ENCODE measurements at places on chromosomes 2 and 18. TPM values are rescaled to one million over a fixed set of nuclear protein-coding genes. Genes with fewer than 3 reads are reported as not detected.
A peak's percentile ranks its signal among the peaks of the same experiment; 100 is the strongest.

FHOD3 gene
- polyA plus RNA-seq, result 40.1 TPM

ANKAR gene
- polyA plus RNA-seq, result 8.4 TPM

CFAP65 gene
- 0.11 TPM for polyA plus RNA-seq

TCF23 gene
- polyA plus RNA-seq, result 0.51 TPM

SLC23A3 gene
- 22.7 TPM for polyA plus RNA-seq

RNF144A gene
- 59.5 TPM for polyA plus RNA-seq

ZAP70 gene
- polyA plus RNA-seq, result 2.5 TPM

PRLH gene
- polyA plus RNA-seq, result not detected

LIMS4 gene
- 0.90 TPM for polyA plus RNA-seq

TCF7L1 gene
- polyA plus RNA-seq, result 49.9 TPM

CROCC2 gene
- polyA plus RNA-seq, result 0.06 TPM

VRK2 gene
- 23.5 TPM for polyA plus RNA-seq

DNA sequence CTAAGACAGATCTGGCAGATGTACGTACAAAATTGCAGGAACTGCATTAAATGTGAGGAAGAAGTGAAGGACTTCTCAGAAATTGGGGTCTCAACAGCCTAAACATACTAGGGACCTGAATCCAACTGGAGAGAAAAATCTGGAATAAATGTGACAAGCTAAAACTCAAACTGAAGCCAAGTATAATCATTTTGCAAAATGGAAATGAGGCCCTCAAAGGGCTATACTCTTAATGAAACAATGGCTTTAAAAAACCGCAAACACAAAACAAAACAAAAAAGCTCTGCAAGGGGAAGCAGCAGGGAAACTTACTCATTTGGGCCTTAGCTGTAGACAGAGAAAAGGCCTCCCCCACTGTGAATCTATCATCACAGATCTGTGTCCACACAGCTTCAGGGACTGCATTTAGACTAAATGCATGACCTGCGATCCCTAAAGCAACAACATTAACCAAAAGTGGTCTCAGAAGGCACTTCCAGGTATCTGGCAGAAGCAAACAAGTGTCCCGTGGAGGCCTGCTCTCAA, 63.2 kb downstream of the CCBE1 start:
- no peak for DNase-seq

- no peak for DNase-seq
These were observed 213.9 kb downstream of the FBXO15 start for GRCh38 chr18:73933685-73934084.

DNA sequence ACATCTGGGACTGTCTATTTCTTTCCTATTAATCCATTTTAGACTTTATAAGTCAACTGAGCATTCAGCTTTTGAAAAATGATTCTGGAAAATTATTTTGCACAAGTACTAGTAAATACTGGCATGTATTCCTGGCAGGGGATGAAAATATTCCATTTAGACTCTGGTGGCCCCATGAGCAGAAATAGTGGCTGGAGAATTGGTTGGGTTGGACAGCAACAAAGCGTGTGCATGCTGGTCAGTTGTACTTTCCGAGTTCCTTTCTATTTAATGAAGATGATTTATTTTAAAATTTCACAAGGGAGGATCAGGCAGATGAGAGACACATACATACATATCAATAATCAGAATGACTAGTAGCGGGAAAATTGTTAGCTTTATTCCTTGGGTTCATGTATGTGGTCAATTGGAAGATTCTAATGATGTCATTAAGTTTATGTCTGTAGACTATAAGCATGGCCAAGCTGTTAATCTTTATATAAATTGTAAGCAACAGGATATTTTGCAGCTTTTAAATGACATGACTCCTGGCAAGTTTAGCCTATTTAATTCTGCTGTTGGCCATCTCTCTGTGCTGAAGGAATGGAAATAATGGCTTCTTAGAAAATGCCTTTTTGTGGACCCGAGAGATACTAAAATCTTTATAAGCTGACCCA, 541.6 kb downstream of the SLC4A3 start:
- DNase-seq, result no peak

- DNase-seq, result no peak
These were observed 23.7 kb downstream of the FAM178B start for GRCh38 chr2:96962567-96963203.

GRCh38 chr2:120796094-120796493, 60.4 kb downstream of the GLI2 start:
- DNase-seq, result no peak

DNA sequence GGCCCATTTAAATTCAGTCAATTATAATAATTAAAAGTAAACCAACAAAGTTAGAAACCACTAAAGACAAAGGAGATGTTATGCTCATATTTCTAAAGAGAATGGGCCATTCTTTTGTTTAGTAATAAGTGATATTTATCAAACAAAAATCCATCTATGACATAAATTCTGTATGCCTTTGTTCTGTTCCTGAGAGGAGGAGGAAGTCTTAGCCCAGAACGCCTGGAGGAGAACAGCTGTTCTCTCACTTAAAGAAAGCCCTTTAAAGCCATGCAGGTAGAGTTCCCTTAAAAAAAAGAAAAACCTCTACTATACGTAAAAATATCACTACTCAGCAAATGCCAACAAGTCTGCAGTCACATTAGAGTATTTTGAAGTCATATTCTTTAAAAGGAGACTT, 15.5 kb downstream of the LAMA1 start:
- no peak for DNase-seq

GRCh38 chr2:66824926-66825325, 390.0 kb downstream of the MEIS1 start:
- DNase-seq, result no peak

- no peak for DNase-seq
These were observed 27.6 kb upstream of the GMCL1 start for GRCh38 chr2:69801745-69802290.

- no peak for DNase-seq
These were observed 205.1 kb downstream of the RND3 start for GRCh38 chr2:150282357-150282756.

GRCh38 chr2:29940706-29941105, 19.3 kb upstream of the ALK start:
- no peak for DNase-seq

GRCh38 chr2:12828980-12829379, 112.2 kb downstream of the TRIB2 start:
- no peak for DNase-seq

DNA sequence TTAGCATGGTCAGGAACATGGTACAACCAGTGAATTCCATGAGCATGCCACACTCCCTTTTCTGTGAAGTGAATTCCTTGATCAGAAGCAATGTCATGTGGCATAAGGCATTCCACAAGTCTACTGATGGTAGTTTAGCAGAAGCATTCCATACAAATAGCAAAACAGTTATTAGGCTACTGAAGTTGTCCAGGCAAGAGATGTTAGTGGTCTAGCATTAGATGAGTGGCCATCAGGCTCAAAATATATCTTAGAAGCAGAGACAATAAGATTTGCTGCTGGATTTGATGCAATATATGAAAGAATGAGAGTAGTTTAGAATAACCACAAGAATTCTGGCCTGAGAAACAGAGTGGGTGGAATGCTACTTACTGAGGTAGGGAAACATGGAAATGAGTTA, 355.3 kb upstream of the NRXN1 start:
- DNase-seq, result no peak

DNA sequence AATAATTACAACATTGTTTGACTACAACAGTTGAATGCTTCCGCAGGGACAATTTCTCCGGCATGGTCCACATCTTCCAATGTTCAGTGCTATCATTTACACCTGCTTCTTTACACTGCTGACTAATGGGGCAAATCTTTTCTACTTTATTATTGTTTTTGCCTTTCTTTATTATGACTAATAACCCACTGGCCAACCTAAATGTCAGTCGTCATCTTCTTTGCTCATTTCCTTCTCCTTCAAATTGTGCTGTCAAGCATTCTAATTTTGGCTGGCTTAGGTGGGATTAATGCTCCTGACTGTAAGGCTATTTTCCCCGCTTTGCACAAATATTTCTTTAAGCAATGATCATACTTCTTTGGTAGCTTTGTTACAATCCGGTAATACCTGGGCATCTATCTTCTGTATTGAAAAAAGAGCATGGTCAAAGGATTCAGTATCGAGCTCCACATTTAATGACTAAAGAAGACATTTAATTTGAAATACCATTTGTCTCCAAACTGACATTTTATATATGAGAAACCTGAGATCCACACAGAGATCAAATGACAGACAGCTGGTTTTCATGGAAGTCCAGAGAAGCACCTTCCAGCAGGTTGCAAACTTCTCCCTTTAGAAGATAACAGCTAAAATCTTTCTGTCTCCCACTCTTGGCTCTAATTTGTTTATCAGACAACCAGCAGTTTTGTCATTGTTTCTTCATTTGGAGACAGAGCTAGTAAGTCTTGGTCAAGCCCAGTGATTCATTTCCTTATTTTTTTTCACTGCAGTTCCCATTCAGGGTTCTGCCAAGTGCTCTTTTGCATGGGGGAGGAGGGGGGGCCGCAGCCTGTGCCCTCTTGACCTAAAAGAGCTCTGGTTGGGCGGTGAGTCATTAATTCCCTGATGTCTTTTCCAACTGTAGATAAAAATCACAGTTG, 132.9 kb downstream of the SOCS6 start:
- DNase-seq, result peak; percentile 17

GRCh38 chr18:24500766-24501165, 40.3 kb downstream of the HRH4 start:
- DNase-seq, result no peak

DNA sequence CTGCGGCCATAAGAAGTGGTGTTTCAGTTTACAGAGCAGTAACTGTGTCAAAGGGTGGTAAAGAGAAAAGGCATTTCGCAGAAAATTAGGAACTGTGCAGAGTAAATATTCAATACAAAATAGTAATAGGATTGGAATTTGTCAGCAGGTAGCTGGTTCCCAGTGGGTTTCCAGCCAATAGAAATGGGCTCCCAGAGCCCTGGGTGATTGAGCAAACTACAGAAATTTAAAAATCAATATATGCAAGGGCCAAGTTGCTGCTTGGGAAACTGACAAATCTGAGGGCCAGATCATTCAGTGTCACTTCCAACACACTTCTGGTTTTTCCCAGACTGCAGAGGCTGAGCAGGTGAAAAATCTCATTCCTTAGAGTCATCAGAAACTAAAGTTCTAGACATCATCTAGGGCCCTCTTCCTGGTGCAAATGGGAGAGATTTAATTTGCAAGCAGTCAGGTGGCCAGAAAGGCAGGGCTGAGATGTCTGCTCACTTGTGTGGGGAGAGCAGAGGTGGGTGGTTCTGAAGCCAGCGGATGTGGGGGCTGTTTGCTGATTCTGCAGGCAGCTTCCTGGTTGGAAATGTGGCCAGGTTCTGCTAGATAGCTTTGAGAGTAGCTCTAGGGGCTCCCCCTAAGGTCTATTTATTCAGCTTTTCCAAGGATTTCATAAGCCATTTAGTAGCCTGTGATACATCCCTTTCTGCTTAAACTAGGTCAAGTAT, 182.4 kb downstream of the NCK2 start:
- DNase-seq, result no peak

- peak; percentile 49 for DNase-seq
These were observed 3.5 kb downstream of the CDK5R2 start for GRCh38 chr2:218962859-218963492.

GRCh38 chr2:201257381-201257955, 2.9 kb upstream of the CASP8 start:
- DNase-seq, result no peak

- peak; percentile 10 for DNase-seq
These were observed 64.1 kb downstream of the EIF2AK3 start for GRCh38 chr2:88563129-88563528.

DNA sequence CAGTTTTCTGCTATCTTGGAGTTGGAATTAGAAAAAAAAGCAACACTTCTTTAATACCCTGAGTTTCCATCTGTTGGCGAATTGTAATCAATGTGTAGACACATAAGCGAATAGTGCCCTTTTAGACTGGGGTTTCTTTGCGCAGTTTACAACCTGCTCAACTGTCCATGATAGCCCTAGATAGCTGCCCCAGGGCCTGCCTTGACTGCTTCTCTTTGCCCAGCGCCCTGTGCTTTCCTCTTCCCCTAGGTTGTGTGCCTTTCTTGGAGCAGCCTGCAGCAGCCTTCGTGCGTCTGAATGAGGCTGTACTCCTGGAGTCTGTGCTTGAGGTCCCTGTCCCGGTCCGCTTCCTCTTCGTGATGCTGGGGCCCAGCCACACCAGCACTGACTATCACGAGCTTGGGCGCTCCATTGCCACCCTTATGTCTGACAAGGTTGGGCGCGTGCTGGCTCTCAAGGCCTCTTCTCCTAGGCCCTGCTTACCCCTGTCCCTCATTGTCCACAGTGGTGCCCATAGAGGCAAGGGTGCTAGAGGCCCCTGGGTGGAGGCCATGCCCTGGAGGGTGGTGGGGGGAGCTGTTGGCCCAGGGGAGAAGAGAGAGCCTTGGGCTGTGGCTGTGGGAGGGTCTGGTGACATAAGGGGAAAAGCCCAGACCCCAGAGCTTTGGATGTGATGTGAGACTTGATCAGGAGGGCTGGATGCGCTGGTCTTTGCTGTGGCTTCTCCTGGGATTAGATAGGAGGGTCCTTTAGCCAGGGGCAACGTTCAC, 6.9 kb downstream of the SLC4A3 start:
- no peak for DNase-seq

DNA sequence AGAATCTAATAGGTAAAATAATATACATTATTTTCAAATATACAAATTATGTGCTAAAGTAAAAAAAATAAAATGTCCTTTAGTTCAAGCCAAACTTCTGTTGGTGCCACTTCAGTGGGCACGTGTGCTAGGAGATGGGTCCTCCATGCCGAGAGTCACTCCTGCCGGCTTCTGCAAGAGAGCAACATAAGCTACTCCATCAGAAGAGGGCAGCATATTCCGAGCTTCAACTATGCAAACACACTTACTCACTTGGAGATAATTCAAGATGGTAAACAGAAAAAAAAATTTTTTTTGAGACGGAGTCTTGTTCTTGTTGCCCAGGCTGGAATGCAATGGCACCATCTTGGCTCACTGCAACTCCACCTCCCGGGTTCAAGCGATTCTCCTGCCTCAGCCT, 24.4 kb downstream of the CNOT11 start:
- no peak for DNase-seq

DNA sequence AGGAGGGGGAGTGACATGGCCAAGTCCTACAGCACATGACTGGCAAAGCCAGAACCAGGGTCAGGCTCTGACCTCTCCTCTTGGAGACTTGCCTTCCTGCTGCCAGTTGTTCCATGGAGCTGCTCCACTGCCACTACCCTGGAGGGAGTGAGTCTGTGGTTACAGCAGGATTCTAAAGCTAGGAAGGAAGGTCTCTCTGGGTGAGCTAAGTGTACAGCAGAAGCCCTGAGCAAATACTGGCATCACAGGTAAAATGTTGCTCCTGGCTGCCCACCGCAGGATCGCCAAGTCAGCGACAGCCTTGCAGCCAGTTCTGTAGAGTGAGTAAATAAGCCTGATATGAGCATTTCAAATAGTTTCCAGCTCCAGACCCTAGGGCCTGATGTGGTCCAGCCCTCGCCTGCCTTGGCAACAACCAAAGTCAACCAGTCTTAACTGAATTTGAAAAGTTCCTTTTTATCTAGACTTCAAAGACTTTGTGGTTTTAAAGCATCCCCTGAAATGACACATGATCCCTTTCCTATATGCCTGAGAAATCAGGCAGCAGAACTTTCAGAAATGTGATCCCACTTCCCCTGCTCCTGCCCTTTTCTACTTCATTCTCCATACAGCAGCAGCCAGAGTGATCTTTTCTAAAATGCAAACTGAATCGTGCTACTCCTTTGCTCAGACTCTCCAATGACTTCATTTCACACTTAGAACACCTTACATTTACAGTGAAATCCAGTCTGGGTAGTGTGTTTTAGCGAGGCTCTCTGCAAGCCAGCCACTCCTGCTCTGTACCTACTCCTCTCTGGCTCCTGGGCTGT, 114.3 kb downstream of the MGAT5 start:
- peak; percentile 26 for DNase-seq

GRCh38 chr18:23276451-23276850, 141.2 kb downstream of the CABLES1 start:
- no peak for DNase-seq

- DNase-seq, result no peak
These were observed 1.7 kb upstream of the PRKD3 start for GRCh38 chr2:37326285-37326684.

Data from renal cortex interstitium (tissue), 15 donors.